ENCODE measurements at places on chromosomes 2 and 18.

DNA sequence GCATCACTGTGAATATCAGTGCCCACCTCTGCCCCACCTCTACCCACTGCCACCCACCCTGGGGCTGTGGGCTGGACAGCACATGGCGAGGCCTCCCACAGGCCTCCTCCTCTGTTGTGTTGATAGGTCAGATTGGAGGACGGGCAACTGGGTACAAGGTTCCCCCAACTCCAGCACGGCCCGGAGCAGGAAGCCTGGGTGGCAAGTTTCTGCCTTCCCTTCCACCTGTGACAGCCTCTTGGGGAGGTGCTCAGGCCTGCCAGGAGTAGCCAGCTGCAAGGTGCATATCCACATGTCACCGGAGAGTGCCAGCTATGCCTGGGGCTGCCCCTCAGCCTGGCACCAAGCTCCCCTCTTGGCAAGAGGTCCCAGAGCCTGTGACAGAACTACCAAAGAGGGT, 6.9 kb upstream of the ECEL1 start:
- DNase-seq, result no peak

GRCh38 chr2:218806346-218806978, 24.5 kb downstream of the CYP27A1 start:
- DNase-seq, result peak; percentile 97

DNA sequence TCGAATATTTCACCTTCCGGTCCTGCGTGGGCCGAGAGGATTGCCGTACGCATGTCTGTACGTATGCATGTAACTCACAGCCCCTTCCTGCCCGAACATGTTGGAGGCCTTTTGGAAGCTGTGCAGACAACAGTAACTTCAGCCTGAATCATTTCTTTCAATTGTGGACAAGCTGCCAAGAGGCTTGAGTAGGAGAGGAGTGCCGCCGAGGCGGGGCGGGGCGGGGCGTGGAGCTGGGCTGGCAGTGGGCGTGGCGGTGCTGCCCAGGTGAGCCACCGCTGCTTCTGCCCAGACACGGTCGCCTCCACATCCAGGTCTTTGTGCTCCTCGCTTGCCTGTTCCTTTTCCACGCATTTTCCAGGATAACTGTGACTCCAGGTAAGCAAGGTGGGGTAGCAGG, at the start of gene SERPINB5:
SERPINB5 (plus strand) TSS at position 291 of the 400 bp plus-strand sequence. CDS start 7,471 bp downstream, outside the sequence.
- DNase-seq, result no peak

GRCh38 chr2:162342841-162343240, 1.1 kb upstream of the GCA start:
- no peak for DNase-seq

- no peak for DNase-seq
These were observed 76.2 kb upstream of the YWHAQ start for GRCh38 chr2:9707008-9707407.

- no peak for DNase-seq
These were observed 1311.9 kb upstream of the NRXN1 start for GRCh38 chr2:52343706-52344266.

GRCh38 chr2:75465317-75465984, 95.3 kb downstream of the EVA1A start:
- peak; percentile 10 for DNase-seq

GRCh38 chr2:16262526-16263178, 322.3 kb downstream of the MYCN start:
- no peak for DNase-seq

- no peak for DNase-seq
These were observed 818.8 kb upstream of the GYPC start for GRCh38 chr2:125837128-125837527.

DNA sequence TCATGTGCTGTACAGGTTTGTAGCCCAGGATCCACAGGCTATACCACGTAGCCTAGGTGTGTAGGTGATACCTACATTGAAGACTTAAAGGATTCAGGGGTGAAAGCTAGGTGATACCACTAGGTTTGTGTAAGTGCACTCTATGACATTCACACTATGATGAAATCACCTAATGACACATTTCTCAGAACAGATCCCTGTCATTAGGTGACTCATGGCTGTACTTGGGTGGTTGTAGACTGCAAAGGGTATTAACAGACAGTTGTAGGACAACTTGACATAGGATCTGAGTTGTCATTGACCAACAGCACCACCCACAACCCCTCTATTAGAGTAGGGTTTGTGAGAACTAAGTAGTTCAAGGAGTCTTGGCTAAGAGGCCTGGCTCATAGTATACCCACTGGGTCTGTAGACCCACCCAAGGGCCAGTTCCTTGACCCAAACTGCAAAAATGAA, 27.7 kb upstream of the SMCHD1 start:
- no peak for DNase-seq

- DNase-seq, result no peak
These were observed 29.2 kb downstream of the EPAS1 start for GRCh38 chr2:46326231-46326980.

DNA sequence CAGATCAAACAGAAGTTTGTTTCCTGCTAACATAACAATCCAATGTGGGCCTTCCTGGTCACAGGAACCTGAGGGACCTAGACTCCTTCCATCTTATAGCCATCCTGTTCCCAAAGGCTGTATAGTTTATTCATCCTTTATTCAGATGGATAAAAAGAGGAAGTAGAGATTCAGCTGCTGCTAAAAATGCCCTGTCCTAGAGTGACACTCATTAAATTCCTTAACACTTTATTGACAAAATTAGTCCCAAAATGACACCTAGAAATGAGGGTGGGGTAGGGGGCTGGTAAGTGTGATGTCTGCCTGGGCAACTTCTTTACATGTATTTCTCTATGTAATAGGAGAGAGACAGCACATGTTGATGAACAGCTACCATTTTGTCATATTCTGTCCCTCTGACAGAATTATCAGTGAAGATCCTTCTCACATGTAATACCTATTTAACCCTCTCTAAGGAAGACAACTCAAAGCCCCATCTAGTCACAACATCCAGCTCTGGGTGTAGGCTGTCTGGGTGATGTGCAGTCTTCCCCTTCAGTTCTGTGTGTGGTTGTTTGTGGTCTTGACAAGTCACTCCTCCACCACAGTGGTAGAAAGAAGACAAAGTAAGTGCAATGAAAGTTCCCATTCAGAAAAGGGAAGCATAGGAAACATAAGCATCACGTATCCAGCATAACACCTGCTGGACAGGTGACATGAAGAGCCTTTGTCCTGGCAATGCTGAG, 253.9 kb upstream of the CNTNAP5 start:
- no peak for DNase-seq

DNA sequence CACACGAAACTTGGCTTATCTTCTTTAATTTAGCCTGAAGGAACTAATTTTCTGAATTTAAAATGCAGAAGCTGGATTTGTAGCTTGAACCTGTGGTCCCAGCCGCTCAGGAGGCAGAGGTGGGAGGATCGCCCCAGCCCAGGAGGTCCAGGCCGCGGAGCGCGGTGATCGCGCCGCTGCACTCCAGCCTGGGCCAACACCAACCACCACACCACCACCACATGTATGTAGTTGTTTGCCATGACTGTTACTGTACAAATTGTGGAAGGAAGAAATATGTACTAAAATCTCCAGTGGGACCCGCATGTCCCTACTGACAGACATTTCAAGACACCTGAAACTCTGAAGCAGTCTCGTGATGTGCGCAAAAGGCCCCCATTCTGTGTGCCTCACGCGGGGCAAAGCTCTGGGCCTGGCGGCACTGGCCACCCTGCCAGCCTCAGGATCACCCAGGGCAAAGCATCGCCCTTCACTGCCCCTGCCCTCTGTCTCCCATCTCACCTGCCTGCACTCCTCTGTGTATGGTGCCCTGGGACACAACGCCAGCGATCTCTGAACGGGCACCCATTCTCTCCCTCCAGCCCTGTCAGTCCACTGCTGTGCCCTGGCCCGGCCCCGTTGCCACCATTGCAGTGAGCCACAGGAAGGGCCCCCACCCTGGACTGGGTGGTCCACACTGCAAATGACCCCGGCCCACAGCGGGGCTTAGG, 10.1 kb upstream of the ADI1 start:
- DNase-seq, result no peak

GRCh38 chr2:207758025-207758424, 11.7 kb downstream of the FZD5 start:
- no peak for DNase-seq

DNA sequence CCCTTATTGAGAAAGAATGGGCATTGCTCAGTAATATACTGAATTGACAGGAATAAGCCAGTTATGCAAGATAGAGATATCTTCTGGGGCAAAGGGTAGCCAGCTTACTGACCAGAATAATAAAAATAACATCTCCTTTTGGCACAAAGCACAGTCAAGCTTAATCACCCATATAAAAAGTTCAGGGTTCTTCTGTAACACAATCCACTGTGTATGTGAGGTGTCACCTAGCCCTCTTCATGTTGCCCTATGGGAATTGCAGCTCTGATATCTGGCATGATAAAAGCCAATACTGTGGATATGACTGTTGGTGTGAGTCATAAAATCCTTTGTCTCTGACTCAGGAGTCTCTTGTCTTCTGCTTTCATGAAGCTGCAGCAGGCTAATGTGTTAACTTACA, 90.8 kb downstream of the DSEL start:
- DNase-seq, result no peak

GRCh38 chr2:191255756-191256312, 10.6 kb downstream of the MYO1B start:
- no peak for DNase-seq

All from smooth muscle cell of the brain vasculature (primary cell).